ENCODE measurements at places on chromosomes 6 and 20.

- no peak for DNase-seq
Measured at GRCh38 chr20:2042400-2042799, 48.5 kb upstream of the PDYN start.

GRCh38 chr6:40524797-40525585 is 62.2 kb downstream of the LRFN2 start:
- no peak for DNase-seq

DNA sequence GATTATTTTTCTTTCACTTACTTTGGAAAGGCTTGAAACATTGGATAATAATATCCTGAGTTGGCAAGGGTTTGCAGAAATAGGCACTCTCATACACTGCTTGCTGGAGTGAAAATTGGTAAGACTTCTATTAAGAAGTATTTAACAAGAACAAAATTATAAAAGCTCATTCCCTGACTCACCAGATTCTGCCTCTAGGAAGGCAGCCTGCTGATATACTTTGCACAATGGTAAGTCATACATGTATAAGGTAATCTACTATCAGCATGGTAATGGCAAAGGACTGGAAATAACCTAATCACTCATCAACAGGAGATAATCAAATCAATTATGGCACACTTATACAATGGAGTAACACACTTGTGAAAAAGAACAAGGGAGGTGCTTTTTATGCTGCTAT is 85.8 kb downstream of the PLCG1 start:
- no peak for DNase-seq

GRCh38 chr6:72746276-72746675 is 124.4 kb downstream of the KCNQ5 start:
- no peak for DNase-seq

GRCh38 chr20:63900413-63900812 is 5.5 kb downstream of the DNAJC5 start:
- DNase-seq: no peak

GRCh38 chr6:18579869-18580268 is 192.7 kb downstream of the RNF144B start:
- DNase-seq: no peak

- DNase-seq: no peak
Measured at GRCh38 chr6:13181393-13181792, 146.9 kb downstream of the TBC1D7 start.
